ENCODE measurements at places on chromosomes 16 and 17.

- H3K27me3 ChIP-seq, result peaks cover 2% of the 10 kb centered on the region
- no peak overlapping the region for H3K4me3 ChIP-seq
- no peak overlapping the region for H3K27ac ChIP-seq
- H3K36me3 ChIP-seq, result no peaks in the 10 kb centered on the region
Measured at GRCh38 chr17:80431246-80432195, 16.6 kb downstream of the ENDOV start.

DNA sequence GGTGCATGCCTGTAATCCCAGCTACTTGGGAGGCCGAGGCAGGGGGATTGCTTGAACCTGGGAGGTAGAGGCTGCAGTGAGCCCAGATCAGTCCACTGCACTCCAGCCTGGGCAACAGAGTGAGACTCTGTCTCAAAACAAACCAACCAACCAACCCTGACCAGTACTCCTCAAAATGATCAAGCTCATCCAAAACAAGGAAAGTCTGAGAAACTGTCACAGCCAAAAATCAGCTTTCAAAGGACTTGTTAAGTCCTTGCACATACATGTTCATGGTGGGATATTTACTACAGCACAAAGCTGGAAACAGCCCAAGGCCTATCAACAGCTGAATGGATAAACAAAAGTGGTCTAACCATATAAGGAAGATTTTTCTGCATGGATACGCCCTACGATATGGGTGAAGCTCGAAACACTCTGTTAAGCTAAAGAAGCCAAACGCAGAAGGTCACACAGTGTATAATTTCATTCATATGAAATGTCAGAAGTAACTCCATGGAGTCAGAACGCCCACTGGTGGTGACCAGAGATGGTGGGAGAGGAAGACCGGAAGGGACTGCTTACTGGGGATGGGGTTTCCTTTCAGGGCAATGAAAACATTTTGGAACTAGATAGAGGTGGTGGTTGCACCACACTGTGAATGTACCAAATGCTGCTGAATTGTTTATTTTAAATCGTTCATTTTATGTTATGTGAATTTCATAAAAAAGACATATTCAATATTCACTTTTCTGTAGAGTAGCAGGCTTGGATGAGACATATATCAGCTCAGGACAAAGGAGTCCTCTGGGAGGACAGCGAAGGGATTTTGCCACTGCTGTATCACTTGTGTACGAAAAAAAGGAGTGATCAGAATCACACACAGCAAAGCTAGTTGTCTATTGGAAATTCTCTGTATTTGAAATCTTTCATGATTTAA is 17.7 kb downstream of the CCL17 start:
- no peaks in the 10 kb centered on the region for H3K27me3 ChIP-seq
- H3K4me3 ChIP-seq, result no peak overlapping the region
- H3K4me1 ChIP-seq, result peaks cover 14% of the 10 kb centered on the region
- H3K27ac ChIP-seq, result no peak overlapping the region

GRCh38 chr17:41689497-41690299 is 1.0 kb downstream of the EIF1 start:
- H3K4me1 ChIP-seq, result peaks cover 8% of the 10 kb centered on the region
- H3K27ac ChIP-seq, result peak overlapping the region; percentile 97
- H3K27me3 ChIP-seq, result no peaks in the 10 kb centered on the region
- H3K36me3 ChIP-seq, result peaks cover 18% of the 10 kb centered on the region
- peak overlapping the region; percentile 90 for H3K4me3 ChIP-seq

DNA sequence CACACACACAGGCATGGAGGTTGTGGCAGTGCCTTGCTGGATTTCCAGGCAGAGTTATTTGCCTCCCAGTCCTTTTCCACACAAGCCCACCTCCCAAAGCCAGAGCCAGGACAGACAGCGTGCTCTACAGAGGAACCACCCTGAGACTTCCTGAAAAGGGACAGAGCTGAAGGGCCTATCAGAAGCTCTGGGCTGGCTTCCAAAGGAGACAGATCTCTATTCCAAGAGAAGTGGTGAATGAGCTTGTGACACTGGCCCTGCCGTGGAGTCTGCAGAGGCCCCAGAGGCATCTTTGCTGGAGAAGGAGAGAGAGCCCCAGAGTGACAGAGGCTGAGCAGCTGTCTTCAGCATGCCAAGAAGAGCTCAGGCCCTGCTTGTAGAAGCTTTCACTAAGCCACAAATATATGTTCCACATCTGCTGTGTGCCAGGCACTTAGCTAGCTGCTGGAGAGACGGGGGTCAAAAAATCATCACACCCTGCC is 8.3 kb upstream of the LPCAT2 start:
- no peaks in the 10 kb centered on the region for H3K36me3 ChIP-seq
- no peak overlapping the region for H3K4me3 ChIP-seq
- H3K27me3 ChIP-seq, result no peaks in the 10 kb centered on the region
- peaks cover 17% of the 10 kb centered on the region for H3K4me1 ChIP-seq

GRCh38 chr17:82235056-82235774 is 6.4 kb downstream of the SLC16A3 start:
- no peak for DNase-seq
- H3K4me3 ChIP-seq, result no peak overlapping the region
- peaks cover 39% of the 10 kb centered on the region for H3K4me1 ChIP-seq
- no peaks in the 10 kb centered on the region for H3K27me3 ChIP-seq
- no peaks in the 10 kb centered on the region for H3K36me3 ChIP-seq

DNA sequence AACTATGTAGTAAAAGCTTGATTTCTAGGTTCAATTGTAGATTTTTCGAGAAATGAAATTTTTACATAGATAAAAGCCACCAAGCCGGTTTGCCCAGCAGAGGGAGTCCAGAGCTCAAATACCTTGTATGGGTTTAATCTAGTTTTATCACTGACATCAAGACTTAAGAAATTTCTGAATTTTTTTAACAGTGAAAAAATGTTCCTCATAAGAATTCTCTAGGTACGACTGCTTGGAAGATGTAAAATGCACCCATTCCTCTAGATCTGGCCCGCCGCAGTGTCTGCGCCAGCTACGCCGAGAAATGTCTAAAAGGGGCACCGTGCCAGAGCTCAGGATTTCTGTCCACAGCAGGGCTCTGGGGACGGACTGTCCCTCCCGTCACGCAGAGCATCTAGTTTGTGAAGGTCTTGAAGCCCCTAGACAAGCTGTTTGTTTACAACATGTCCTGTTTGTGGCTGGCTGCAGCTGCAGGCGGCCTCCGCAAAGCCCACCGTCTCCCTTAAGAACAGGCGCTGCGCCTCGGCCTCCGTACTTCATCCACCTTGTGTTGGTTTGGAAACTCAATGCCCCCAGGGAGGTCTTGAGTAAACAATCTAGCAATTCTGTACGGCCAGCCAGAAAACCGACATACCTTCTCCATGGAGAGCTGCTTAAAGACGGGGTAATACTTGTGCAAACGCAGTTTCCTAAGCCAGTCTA is 24.8 kb downstream of the MAP1LC3B start:
- no peaks in the 10 kb centered on the region for H3K27me3 ChIP-seq
- peaks cover 6% of the 10 kb centered on the region for H3K36me3 ChIP-seq
- no peak for DNase-seq
- H3K27ac ChIP-seq, result no peak overlapping the region
- H3K4me3 ChIP-seq, result no peak overlapping the region
- peaks cover 16% of the 10 kb centered on the region for H3K4me1 ChIP-seq

DNA sequence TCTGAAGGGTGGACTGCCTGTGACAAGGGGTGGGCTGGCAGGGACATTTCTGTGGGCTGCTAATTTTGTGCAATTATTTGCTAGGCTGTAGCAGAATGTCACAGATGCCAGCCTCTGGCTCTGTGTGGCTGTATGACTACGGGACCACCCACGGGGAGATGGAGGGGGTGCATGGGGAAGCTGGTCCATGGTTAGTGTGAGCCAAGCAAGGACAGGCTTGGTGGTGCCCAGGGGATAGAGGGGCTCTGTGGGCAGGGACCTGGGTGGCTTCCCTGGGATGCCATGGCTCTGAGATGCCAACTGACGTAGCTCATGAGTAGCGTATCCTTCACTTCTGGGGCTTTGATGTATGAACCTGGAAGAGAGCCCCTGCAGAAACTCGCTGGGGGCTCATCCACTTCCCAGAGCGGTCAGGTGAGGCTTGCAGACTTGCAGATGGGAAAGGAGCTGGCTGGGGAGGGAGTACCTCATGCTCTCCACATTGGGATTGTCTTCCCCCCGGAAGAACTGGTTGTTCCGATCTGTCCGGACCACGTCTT is 87.2 kb downstream of the TBC1D16 start:
- no peaks in the 10 kb centered on the region for H3K36me3 ChIP-seq
- H3K4me1 ChIP-seq, result peaks cover 38% of the 10 kb centered on the region
- H3K27me3 ChIP-seq, result no peaks in the 10 kb centered on the region
- no peak overlapping the region for H3K27ac ChIP-seq

DNA sequence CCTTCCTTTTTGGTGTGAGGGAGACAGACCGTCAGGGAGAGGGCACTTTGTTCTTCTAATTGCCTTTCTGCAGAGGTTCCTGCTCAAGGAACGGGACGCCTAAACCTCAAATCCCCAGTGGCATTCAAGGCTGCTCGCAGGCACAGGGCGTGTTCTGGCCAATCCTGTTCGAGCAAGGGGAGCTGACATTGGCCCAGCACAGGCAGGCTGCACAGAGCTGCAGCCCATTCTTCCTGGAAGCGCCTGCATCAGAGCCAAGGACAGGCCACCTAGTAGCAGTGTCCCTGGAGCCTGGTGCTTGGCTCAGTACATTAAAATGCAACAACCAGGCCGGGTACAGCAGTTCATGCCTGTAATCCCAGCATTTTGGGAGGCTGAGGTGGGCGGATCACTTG is 72.2 kb upstream of the CREBBP start:
- DNase-seq, result no peak
- no peaks in the 10 kb centered on the region for H3K4me1 ChIP-seq
- H3K36me3 ChIP-seq, result no peaks in the 10 kb centered on the region

DNA sequence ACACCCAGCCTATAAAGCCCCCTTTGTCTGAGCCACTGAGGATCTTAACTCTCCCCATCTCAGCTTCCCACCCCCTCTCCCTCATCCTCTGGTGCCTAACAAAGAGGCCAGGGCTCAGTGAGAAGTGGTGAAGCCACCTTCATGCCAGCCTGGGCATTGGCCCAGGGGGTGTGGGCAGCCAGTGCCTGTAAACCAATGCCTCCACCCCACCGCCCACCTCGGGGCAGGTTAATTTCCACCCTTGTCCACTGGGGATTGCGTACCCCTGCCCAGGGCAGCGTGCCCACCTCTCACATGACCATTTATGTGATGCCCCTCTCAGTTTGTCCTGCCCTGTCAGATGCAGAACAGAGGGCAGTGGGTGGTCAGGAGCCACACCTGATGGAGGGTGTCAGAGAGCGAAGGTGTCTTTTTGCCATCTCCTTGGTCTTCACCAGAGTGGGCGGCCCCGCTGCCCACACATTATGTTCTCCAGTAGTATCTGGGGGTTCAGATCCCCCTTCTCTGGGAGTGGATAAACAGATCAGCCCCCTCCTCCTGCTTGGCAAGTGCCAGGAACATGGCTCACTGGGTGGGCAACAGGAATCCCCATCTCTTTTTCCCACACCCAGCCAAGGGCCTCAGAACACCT is 10.1 kb upstream of the ARHGAP23 start:
- DNase-seq, result no peak
- H3K4me1 ChIP-seq, result peaks cover 23% of the 10 kb centered on the region
- no peak overlapping the region for H3K27ac ChIP-seq

- no peak overlapping the region for H3K27ac ChIP-seq
- DNase-seq, result no peak
- no peaks in the 10 kb centered on the region for H3K27me3 ChIP-seq
- H3K36me3 ChIP-seq, result no peaks in the 10 kb centered on the region
Measured at GRCh38 chr17:6355196-6355595, 79.7 kb downstream of the AIPL1 start.

DNA sequence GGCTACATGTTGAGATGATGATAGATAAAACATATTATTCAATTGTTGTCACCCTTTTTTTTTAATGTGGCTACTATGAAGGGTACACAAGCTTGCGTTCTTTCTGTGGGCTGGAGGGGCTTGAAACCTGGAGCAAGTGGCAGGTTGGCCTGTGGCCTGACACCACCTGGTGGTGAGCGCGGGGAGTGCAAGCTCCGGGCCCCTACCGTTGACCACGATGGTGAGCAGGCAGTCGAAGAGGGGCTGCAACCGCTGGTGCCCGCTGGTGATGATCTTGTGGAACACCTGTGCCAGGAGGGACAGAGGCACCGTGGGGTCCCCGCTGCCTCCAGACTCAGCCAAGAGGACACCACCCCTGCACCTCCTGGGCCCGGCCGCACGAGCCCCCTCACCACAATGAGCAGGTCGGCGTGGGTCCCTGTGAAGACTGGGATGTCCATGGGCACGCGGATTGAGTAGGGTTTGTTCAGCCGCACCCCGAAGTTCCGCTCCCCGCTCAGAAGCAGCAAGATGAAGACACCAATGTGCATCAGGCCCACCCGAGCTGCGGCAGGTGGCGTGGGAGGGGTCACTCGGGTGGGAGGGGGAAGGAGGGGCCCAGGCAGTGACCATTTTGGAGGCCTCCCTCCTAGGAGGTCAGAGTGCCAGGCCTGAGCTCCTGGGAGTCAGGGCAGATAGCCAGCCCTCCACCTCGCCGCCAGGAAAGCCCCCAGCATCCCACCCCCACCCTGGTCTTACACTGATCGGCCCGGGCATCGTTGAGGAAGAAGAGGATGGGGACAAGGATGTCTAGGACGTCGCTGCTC is 14.4 kb downstream of the HID1 start:
- H3K27me3 ChIP-seq, result no peaks in the 10 kb centered on the region
- DNase-seq, result peak; percentile 75
- H3K4me1 ChIP-seq, result peaks cover 7% of the 10 kb centered on the region
- no peak overlapping the region for H3K4me3 ChIP-seq

GRCh38 chr16:51157698-51158097 is 6.6 kb upstream of the SALL1 start:
- peaks cover 8% of the 10 kb centered on the region for H3K4me1 ChIP-seq
- no peaks in the 10 kb centered on the region for H3K36me3 ChIP-seq
- H3K27ac ChIP-seq, result no peak overlapping the region
- no peaks in the 10 kb centered on the region for H3K27me3 ChIP-seq
- H3K4me3 ChIP-seq, result no peak overlapping the region

- peaks cover 9% of the 10 kb centered on the region for H3K4me1 ChIP-seq
- no peak for DNase-seq
- no peaks in the 10 kb centered on the region for H3K36me3 ChIP-seq
- H3K27ac ChIP-seq, result no peak within 1 kb of the TSS
Measured at GRCh38 chr16:799948-800833, at the start of gene GNG13. TSS of gene GNG13 (minus strand) at chr16:800734. CDS start at chr16:799077, 1,657 bp downstream.

DNA sequence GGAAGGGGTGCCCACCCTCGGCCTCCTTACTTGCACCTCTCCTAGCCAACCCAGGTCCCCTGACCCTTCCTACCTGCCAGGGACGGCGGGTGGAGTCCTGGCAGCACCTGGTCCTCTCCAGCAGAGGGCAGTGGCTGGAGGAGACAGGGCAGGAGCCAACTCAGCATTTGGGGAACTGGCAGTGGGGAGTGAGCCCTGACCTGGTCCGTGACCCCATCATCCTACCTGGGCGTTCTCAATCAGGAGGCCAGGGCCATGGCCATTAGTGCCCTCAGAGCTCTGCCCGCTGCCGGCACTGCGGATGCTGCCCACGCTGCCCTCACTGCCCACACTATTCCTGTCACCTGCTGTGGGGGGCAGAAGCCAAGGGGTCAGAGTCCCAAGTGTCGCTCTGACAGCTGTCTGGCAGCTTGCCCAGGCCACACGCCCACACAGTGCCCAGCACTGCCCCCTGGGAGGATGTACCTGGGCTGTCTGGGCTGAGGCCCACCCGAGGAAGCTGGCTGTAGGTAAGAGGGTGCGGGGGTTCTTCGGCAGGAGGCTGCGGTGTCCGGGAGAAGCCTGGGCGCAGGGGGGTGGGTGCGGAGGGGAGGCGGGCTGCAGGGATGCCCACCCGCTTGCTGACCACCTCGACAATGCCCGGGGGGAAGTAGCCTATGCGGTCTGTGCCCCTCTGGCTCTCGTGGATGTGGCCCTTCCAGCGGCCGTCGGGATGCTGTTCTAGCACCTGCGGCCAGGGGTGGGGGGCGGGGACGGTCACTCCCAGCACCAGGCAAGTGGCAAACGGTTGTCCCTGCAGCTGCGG is 10.8 kb downstream of the CASKIN2 start:
- H3K27ac ChIP-seq, result peak overlapping the region; percentile 15
- peaks cover 4% of the 10 kb centered on the region for H3K4me1 ChIP-seq
- no peak overlapping the region for H3K4me3 ChIP-seq
- peak; percentile 70 for DNase-seq
- peaks cover 1% of the 10 kb centered on the region for H3K36me3 ChIP-seq
